ENCODE measurements at places on chromosomes 6 and 20. TPM values are rescaled to one million over a fixed set of nuclear protein-coding genes. Genes with fewer than 3 reads are reported as not detected.

The ENPP1 gene
- total RNA-seq, result 14.1 TPM

The CST4 gene
- total RNA-seq, result not detected

The NKX2-2 gene
- total RNA-seq, result 2.2 TPM

The ZSCAN31 gene
- total RNA-seq, result 2.3 TPM

The ANKRD66 gene
- 0.73 TPM for total RNA-seq

The MYCT1 gene
- total RNA-seq, result 1.8 TPM

DNA sequence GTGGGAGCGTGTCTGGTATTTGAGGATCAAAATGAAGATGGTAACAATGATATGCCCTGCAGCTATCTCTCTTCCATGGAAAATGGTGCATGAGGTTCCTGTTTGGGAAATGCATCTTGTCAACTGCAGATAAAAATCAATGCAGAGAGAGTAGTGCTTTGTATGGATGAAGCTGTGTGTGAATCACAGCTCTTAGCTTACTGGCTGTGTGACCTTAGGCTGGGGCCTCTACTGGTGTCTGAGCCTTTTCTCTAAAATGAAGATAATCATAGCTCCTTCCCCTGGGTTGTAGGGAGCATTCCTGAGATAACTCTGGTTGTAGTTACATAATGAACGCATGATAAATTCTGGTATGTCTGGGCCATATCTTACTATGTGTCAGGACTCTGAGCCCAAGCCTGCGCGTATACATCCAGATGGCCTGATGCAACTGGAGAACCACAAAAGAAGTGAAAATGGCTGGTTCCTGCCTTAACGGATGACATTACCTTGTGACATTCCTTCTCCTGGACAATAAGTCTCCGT is 19.6 kb downstream of the ANGPT4 start:
- no peak for DNase-seq

DNA sequence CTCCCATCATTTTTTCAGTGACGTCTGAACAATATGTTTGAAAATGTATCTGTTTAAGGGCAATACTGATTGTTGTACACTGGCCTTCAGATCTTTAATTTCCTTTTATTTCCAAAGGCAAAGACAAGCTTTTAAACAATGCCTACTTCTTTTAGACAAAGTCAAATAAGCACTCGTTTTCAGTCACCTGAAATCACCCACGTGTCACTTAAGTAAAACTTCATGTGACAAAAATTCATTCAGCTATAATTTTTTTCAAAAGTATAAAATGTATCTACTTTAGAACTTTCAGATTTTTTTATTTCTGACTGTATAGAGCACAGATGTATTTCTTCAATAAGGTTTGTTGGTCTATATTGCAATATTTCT is 113.5 kb upstream of the BEND6 start:
- DNase-seq, result no peak

DNA sequence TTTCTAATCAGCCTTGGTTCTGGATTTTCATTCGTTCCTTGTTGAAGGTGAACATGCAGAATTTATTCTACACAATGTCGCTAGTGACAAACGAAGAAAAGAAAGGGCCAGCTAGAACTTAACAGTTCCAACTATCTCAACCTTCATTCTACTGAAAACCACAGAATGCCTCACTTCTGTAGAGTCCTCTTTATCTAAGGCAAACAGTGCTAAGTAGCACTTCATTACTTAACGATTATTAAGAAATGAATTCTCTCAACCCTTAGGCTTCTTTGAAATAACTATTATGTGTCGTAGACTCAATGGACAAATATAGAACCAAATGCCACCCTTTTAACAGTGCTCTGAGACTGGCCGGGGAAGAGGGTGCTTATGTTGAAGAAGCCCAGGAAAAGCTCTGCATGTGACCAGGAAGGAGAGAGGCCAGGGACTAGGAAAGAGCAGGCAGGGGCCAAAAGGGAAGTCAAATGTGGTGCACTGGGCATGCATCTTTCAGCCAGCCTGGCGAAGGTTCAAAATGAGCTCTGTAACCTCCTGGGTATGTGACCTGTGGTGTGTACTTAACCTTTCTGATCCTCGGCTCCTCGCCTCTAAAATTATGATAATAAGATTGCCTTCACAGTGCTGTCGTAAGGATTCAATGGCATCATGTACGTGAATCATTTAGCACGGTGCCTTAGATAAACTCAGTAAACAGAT is 55.4 kb upstream of the BMP2 start:
- peak; percentile 77 for DNase-seq

- peak; percentile 40 for DNase-seq
These were observed 48.0 kb downstream of the DST start for GRCh38 chr6:56594699-56595098.

- no peak for DNase-seq
These were observed 224.5 kb downstream of the NKAIN2 start for GRCh38 chr6:124028117-124028516.

- no peak for DNase-seq
These were observed 124.3 kb upstream of the TMEM170B start for GRCh38 chr6:11413117-11413687.

- peak; percentile 23 for DNase-seq
These were observed 1.5 kb downstream of the TAGAP start for GRCh38 chr6:159043251-159043650.

- no peak for DNase-seq
These were observed 19.1 kb upstream of the LOC128125822 start for GRCh38 chr6:63553208-63553607.

DNA sequence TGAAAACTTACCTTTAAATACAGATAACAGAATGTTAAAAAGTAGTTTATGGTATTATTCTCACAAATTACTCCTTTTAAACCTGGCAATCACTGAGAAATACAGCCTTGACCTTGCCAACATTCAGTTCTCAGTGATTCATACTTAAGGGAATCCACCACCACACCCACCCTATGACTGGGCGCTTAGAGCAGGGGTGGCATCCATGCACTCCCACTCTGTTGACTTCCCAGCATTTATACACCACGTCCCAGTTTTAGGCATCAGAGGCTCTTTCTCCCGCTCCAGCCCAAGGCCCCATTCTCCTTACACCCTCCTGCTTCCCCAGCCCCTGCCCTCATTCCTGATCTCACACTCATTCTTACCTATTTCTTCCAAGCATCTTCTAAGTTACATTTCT is 16.3 kb downstream of the TRAF3IP2 start:
- DNase-seq, result no peak

DNA sequence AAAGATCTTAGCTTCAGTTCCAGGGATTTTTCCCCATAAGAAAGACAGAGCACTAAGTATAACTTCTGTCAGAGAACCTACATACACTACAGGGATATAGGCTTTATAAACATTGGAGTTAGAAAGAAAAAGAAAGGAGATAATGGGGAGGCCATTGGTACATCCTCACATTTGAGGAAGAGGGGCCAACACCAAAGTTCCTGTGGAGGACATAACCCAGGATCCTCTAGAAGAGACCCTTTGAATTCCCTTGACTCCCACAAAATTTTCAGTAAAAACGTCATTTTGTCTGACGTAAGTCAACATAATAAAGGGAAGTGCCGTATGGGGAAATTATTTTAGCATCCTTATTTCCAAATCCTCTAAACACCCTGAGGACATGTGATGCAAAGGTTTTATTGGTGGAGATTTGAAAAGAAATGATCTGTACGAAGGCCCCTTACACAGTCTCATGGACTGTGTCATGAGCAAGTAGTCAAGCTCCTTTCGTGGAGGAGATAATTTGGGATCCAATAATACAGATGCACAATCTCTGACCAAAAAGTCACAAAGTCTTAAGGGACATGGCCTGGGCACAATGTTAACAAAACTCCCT is 33.2 kb downstream of the HLA-DRA start:
- DNase-seq, result no peak

DNA sequence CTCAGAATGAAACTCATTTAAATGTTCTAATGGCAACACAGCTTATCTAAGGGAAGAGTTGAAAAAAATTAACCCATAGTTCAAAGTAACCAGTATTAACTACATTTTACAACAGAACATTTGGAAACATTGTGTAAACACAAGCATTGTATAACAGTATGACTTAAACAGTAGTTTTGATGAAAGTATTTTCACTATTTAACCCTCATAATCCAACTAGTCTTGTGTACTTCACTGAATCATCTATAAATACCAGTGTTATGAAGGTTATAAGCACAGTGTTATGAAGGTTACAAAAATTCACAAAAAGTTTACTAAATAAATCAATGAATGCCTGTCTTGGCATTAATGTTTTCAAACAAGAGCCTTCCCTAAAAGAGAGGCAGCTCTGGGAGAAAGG is 66.5 kb downstream of the REV3L start:
- no peak for DNase-seq

DNA sequence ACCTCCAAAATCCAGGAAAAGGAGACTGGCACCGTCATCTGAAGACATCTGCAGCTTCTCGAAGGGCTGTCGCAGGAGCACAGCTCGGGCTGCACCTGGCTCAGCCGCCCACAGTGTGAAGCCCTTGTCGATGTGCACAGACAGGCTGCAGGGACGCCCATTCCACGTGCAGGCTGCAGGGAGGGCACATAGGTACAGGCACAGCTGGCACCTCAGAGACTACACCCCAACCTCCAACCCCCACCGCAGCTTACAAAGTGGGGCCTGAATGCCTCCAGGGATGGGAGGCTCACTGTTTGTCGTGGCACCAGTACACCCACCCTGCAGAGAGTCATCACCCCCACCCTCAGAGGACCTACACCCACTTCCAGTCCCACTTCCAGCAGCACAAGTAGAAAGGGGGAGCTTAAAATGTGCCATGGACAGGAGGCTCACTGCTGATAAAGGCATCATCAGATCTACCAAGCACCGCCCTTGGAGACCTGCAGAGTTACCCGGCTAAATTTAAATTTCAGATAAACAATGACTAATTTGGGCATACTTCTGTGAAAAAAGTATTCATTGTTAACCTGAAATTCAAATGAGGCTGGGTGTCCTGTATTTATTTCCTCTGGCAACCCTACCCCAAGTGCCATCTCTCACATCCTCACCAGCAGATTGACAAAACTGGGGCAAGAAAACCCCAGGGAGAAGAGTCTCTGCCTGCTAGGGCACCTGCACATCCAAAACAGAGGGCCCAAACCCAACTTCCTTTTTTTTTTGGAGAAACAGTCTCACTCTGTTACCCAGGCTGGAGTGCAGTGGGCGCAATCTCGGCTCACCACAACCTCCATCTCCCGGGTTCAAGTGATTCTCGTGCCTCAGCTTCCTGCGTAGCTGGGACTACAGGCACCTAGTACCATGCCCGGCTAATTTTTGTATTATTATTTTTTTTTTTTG is 7.7 kb upstream of the CDK5RAP1 start:
- DNase-seq, result no peak

DNA sequence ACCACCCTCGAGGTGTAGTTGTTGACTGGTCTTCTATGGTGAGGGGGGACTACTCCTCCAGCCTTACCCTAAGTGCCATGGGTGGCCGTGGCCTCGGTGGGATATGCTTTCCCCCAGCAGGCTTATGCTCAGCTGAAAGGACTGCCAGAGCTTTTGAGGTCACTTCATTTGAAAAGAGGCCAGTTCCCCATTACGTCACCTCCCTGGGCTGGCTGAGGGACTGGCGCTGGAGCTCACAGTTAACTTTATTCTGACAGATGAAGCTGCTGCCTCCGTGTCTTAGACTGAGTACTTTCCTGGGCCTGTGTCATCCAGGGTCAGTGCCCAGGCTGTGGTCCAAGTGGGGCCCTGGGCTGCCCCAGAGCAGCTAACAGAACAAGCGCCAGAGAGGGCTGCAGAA is 42.8 kb upstream of the PCMTD2 start:
- DNase-seq, result peak; percentile 29

GRCh38 chr6:8383584-8383983 is 51.8 kb downstream of the SLC35B3 start:
- DNase-seq, result no peak

DNA sequence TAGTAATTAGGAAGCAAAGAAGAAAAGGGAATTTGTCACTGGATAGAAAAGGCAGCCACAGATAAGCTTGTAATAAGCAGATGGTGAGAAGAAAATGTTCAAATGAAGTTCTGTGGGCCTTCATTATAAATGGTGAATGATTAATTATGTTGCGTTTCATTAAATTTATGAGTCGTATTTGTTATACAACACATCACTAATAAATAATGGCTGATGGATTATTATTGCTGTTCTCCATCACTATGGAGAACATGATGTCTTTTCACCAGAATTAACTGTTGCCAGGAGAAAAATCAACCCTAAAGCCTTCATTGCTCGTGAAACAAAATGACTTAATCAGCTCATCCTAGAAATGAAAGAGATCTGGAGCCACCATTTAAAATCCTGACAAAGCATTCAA is 158.5 kb downstream of the BTBD3 start:
- DNase-seq, result no peak

- DNase-seq, result no peak
These were observed 8.2 kb downstream of the MYB start for GRCh38 chr6:135189344-135189743.

GRCh38 chr6:142694054-142694453 is 250.9 kb downstream of the HIVEP2 start:
- DNase-seq, result no peak

DNA sequence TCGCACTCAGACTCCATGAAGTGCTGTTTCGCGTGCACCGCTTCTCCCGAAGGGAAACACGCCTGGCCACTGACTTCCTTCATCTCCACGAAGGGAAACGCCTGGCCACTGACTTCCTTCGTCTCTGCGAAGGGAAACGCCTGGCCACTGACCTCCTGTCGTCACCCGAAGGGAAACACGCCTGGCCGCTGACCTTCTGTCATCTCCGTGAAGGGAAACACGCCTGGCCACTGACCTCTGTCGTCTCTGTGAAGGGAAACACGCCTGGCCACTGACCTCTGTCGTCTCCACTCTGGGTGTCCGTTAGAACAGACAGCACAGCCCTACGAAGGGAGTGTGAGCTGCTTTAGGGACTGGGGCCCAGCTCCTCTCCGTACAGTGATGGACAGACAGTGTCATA is 17.1 kb upstream of the ADRM1 start:
- no peak for DNase-seq

DNA sequence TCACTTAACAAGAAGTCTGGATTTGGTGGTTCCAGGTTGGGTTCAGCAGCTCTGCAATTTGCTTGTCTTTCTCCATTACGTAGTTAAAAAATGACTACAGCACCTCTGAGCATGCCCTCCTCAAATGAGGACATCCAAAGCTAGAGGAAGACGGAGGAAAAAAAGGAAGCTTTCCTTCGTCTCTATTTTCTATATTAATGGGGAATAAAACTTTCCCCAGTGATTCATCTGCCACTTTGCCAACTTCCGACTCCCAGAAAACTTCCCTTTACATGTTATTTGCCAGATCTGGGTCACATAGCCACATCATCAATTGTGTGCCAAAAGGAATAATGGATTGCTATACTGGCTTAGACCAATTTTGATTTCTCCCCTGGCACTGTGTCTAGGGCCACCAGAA is 69.5 kb downstream of the ZFAND3 start:
- DNase-seq, result no peak

GRCh38 chr6:42781796-42782688 is at the start of gene BICRAL:
TSS of gene BICRAL (plus strand) at chr6:42782052. CDS start at chr6:42822023, 39,971 bp downstream.
- DNase-seq, result peak; percentile 59

DNA sequence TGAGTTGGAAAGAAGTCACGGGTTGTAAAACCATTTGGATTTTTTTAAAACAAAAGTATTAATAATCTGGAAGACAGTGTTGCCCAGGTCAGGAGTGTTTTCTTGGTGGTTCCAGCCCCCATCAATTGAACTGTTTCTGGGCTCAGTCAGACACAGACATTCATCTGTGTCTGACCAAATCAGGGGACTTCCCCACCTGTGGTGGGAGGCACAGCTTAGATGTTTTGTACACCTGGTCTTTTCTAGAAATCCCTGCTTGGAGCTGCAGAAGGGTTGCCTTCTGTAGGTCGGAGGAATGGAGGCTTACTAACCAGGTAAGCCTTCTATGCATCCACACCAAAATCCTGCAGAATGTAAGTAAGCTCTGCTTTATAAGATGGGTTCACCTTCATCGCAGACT is 63.6 kb downstream of the CDS2 start:
- DNase-seq, result no peak

Measured in stomach (tissue), 19 donors.